Heart right ventricle (tissue), 16 donors: ENCODE measurements at places on chromosomes 4 and X. TPM values are rescaled to one million over a fixed set of nuclear protein-coding genes. Genes with fewer than 3 reads are reported as not detected.

The OPRPN gene
- not detected for total RNA-seq

The SLC9B1 gene
- 0.67 TPM for total RNA-seq

The GRID2 gene
- not detected for total RNA-seq

The AMTN gene
- total RNA-seq: not detected

The C1QTNF7 gene
- 1.4 TPM for total RNA-seq

The GAGE1 gene
- total RNA-seq: not detected

The ATP1B4 gene
- total RNA-seq: not detected

DNA sequence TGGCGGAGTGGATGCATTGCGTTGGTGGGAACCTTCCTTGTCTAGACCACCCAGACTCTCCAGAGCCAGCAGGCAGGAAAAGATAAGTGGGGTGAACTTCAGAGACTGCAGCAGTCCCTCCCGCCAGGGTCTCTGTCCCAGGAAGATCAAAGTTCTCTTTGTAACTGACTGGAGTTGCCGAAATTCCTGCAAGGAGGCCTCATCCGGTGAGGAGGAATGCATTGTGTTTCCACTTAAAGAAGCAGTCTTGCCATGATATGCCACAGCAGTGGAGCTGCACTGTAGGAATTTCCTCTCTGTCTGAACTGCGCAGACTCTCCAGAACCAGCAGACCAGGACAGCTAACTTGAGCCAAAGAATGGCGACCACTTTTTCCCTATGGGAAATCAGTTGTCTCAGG lies 1190.4 kb downstream of the TECRL start:
- no peaks in the 10 kb centered on the region for H3K36me3 ChIP-seq
- H3K4me1 ChIP-seq: no peaks in the 10 kb centered on the region
- H3K27me3 ChIP-seq: no peaks in the 10 kb centered on the region
- H3K4me3 ChIP-seq: no peak overlapping the region

DNA sequence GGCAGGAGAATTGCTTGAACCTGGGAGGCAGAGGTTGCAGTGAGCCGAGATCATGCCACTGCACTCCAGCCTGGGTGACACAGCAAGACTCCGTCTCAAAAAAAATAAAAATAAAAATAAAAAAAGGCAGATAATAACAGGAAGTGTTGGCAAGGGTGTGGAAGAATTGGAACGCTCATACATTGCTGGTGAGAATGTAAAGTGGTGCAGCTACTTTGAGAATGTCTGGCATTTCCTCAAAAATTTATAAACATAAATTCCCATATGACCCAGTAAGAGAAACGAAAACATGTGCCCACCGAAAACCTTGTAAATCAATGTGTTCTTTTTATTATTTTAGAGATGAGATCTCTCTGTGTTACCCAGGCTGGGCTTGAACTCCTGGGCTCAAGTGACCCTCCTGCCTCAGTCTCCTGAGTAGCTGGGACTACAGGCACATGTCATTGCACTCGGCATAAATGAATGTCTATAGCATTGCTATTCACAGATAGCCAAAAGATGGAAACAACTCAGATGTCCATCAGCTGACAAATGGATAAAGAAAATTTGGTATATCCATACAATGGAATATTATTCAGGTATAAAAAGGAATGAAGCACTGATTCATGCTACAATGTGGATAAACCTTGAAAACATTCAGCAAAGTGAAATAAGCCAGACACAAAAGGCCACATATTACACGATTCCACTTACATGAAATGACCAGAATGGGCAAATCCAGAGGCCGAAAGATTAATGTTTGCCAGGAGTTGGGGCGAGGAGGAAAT lies 63.7 kb upstream of the PLAC1 start:
- H3K27me3 ChIP-seq: no peaks in the 10 kb centered on the region
- H3K4me1 ChIP-seq: no peaks in the 10 kb centered on the region
- H3K4me3 ChIP-seq: no peak overlapping the region
- no peak for DNase-seq

- no peak overlapping the region for H3K27ac ChIP-seq
- H3K27me3 ChIP-seq: no peaks in the 10 kb centered on the region
- H3K4me1 ChIP-seq: no peaks in the 10 kb centered on the region
- H3K36me3 ChIP-seq: no peaks in the 10 kb centered on the region
Measured at GRCh38 chrX:21863241-21863640, 7.5 kb downstream of the YY2 start.

DNA sequence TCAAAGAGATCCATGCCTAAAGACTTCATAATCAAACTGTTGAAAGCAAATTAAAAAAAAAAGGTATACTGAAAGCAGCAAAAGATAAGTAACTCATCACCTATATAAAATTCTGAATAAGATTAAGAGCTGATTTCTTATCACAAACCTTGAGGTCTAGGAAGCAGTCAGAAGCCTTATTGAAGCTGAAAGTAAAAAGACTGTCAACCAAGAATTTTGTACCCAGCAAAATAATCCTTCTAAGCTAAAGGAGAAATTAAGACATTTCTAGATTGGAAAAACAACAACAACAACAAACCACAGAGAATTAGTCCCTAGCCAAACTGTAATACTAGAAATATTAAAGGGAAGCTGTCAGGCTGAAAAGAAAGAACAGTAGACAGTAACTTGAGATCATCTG lies 622.9 kb downstream of the PCDH7 start:
- no peaks in the 10 kb centered on the region for H3K4me1 ChIP-seq
- no peak for DNase-seq
- no peak overlapping the region for H3K27ac ChIP-seq
- H3K4me3 ChIP-seq: no peak overlapping the region

- no peak overlapping the region for H3K4me3 ChIP-seq
- H3K4me1 ChIP-seq: no peaks in the 10 kb centered on the region
- no peak for DNase-seq
- no peaks in the 10 kb centered on the region for H3K27me3 ChIP-seq
- H3K27ac ChIP-seq: no peak overlapping the region
- H3K36me3 ChIP-seq: no peaks in the 10 kb centered on the region
Measured at GRCh38 chr4:108331905-108332632, 163.3 kb upstream of the LEF1 start.

DNA sequence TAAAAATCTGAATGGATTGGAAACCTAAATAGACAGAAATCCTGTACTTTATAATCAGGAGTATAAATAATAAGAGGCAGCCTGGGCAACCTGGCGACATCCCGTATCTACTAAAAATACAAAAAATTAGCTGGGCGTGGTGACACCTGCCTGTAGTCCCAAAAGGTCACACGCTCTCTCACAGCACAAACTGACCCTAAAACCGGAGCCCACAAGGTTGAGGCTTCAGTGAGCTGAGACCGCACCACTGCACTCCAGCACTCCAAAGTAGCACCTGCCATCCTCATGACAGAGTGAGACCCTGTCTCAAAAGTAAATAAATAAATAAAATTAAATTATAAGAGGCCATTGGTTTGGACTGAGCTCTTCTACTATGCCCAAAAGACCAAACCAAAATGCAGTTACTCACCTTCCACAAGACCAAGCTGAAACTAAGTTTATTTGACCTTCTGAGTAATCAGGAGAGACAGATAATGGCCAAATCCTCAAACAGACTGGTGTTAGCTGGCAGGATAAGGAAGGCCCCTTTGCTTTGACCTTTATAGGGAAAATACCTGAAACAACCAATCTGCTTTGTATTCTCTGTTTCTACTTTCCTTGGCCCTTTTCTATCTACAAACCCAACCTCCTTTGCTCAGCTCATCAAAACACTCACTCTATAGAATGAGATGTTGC lies 3.2 kb upstream of the GRSF1 start:
- H3K27me3 ChIP-seq: no peaks in the 10 kb centered on the region
- no peak for DNase-seq
- no peak overlapping the region for H3K27ac ChIP-seq

DNA sequence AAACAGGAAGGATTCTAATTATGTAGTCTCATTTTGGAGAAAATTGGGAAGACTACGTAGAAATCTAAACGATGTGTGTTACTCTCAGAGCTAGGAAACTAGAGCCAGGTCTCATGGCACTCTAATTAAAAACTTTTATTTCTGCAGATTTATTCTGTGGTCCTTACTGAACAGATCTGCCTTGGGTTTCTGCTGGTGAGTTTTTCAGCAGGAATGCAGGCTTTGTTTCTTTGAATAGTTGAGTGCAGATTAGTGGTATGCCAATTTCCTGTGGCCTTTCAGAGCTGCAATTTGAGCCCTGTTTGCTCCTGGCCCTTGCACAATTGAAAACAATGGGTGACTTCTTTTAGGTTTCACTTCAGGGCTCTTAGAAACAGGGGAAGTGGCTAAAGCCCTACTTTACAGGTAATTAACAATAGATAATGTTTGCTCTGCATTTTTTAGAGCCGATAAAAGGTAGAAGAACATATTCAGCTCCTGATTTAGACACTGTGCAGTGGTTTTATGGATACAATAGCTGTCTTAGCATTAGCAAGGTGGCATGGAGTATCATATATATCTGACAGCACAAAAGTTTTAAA lies 21.8 kb downstream of the SPRY1 start:
- DNase-seq: no peak
- H3K4me3 ChIP-seq: no peak overlapping the region
- H3K4me1 ChIP-seq: peaks cover 6% of the 10 kb centered on the region
- no peaks in the 10 kb centered on the region for H3K27me3 ChIP-seq

DNA sequence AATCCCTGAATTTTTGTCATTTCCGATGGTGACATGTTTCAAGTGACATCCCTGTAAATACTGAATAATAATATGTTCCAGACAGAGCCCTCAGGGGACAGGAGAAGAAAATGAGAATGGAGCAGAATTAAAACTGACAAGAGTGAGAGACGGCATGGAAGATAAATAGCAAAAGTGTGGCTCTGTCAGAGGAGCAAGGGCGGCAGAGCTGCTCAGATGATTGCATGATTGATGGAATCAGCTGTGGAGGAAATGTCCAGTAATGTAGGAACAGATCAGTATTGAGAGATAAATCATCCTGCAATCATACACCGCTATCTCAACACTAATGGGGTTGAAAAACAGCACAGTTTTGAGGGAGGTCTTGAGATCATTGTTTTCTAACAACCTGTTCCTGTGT lies 350.3 kb downstream of the STIM2 start:
- peaks cover 3% of the 10 kb centered on the region for H3K27me3 ChIP-seq
- no peaks in the 10 kb centered on the region for H3K4me1 ChIP-seq
- H3K4me3 ChIP-seq: no peak overlapping the region
- no peaks in the 10 kb centered on the region for H3K36me3 ChIP-seq
- DNase-seq: no peak

- no peak overlapping the region for H3K27ac ChIP-seq
- peak overlapping the region; percentile 79 for H3K4me3 ChIP-seq
- H3K4me1 ChIP-seq: peaks cover 4% of the 10 kb centered on the region
- H3K27me3 ChIP-seq: no peaks in the 10 kb centered on the region
Measured at GRCh38 chr4:3530663-3531254, 1.5 kb downstream of the LRPAP1 start.

- H3K4me3 ChIP-seq: no peak overlapping the region
- no peaks in the 10 kb centered on the region for H3K36me3 ChIP-seq
- H3K27ac ChIP-seq: no peak overlapping the region
- DNase-seq: no peak
- H3K27me3 ChIP-seq: no peaks in the 10 kb centered on the region
- no peaks in the 10 kb centered on the region for H3K4me1 ChIP-seq
Measured at GRCh38 chr4:76572224-76572623, 137.2 kb downstream of the SHROOM3 start.

- DNase-seq: peak; percentile 7
- no peaks in the 10 kb centered on the region for H3K27me3 ChIP-seq
- H3K27ac ChIP-seq: peak overlapping the region; percentile 5
- no peaks in the 10 kb centered on the region for H3K36me3 ChIP-seq
- H3K4me3 ChIP-seq: no peak overlapping the region
- H3K4me1 ChIP-seq: no peaks in the 10 kb centered on the region
Measured at GRCh38 chrX:115337491-115338144, 48.1 kb downstream of the LUZP4 start.

DNA sequence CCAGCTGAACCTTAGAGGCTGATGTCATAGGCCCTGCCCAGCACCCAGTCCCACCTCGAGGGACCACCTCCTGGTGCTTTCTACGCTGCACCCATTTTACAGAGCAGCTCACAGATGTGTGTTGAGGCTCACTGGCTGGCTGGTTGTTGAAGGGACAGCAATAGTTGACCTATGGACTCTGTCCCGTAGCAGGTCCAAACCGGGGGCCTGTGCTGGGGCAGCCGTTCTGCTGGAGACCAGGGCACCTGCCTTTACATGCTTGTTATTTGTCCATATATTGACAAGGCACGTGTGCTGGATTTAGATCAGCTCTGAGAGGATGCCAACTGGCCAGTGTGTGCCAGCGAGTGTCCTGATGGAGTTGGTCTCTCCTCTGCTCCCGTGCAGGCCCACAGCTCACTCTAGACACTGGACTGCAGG lies 58.1 kb downstream of the TNIP2 start:
- H3K27me3 ChIP-seq: no peaks in the 10 kb centered on the region
- DNase-seq: no peak
- peaks cover 16% of the 10 kb centered on the region for H3K36me3 ChIP-seq
- no peaks in the 10 kb centered on the region for H3K4me1 ChIP-seq
- H3K27ac ChIP-seq: no peak overlapping the region

- H3K27me3 ChIP-seq: no peaks in the 10 kb centered on the region
- no peaks in the 10 kb centered on the region for H3K36me3 ChIP-seq
- DNase-seq: no peak
- H3K4me3 ChIP-seq: no peak overlapping the region
- no peak overlapping the region for H3K27ac ChIP-seq
Measured at GRCh38 chr4:76680952-76681351, 217.0 kb downstream of the SOWAHB start.

- no peak overlapping the region for H3K27ac ChIP-seq
- no peaks in the 10 kb centered on the region for H3K27me3 ChIP-seq
- no peaks in the 10 kb centered on the region for H3K4me1 ChIP-seq
- H3K4me3 ChIP-seq: no peak overlapping the region
- no peak for DNase-seq
Measured at GRCh38 chr4:76401654-76402053, 19.3 kb downstream of the CCDC158 start.
